ENCODE measurements at places on chromosomes 3 and 15.

GRCh38 chr3:151567477-151567876, 106.6 kb upstream of the IGSF10 start:
- H3K27me3 ChIP-seq = no peaks in the 10 kb centered on the region
- H3K4me3 ChIP-seq = no peak overlapping the region
- no peaks in the 10 kb centered on the region for H3K36me3 ChIP-seq
- no peak for DNase-seq

- no peak overlapping the region for H3K4me3 ChIP-seq
- H3K27me3 ChIP-seq = no peaks in the 10 kb centered on the region
- H3K4me1 ChIP-seq = peaks cover 2% of the 10 kb centered on the region
- no peak for DNase-seq
These were observed 6.3 kb upstream of the LCTL start for GRCh38 chr15:66572146-66572545.

GRCh38 chr3:48429317-48429959, 448 bp downstream of the PLXNB1 start:
- peak overlapping the region; percentile 68 for H3K27ac ChIP-seq
- H3K36me3 ChIP-seq = peaks cover 29% of the 10 kb centered on the region
- peak overlapping the region; percentile 57 for H3K4me3 ChIP-seq
- peak; percentile 65 for DNase-seq

- no peaks in the 10 kb centered on the region for H3K27me3 ChIP-seq
- DNase-seq = no peak
- H3K4me1 ChIP-seq = no peaks in the 10 kb centered on the region
- no peak overlapping the region for H3K27ac ChIP-seq
- no peak overlapping the region for H3K4me3 ChIP-seq
These were observed 215.9 kb downstream of the THSD4 start for GRCh38 chr15:71331173-71331572.

DNA sequence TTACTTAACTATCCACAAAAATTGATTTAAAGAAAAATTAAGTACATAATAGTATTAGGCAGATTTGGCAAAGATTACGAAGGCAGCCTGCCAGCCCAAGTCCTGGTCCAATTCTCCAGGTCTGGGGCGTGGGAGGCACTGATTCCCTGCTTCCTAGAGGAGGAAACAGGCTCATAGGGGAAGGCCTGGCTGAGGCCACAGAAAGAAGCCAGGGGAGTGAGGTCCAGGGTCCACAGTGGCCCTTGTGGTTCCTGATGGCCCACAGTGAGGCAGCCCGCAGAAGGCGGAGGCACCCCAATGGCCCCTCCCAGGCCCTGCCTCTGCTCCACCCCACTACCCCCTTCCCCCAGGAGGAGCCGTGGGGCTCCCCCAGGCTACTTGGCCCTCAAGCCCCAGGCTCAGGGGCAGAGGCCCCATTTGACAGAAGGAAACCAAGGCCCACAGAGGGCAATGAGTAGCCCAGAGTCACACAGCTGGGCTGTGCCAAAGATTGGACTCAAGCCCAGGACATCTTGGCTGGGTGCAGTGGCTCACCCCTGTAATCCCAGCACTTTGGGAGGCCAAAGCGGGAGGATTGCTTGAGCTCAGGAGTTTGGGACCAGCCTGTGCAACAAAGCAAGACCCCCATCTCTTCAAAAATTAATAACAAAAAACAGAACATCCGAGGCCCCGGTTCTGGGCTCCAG, 21.0 kb downstream of the H1-8 start:
- H3K36me3 ChIP-seq = peaks cover 21% of the 10 kb centered on the region
- no peak for DNase-seq
- H3K27me3 ChIP-seq = no peaks in the 10 kb centered on the region
- H3K4me1 ChIP-seq = no peaks in the 10 kb centered on the region
- no peak overlapping the region for H3K27ac ChIP-seq
- H3K4me3 ChIP-seq = no peak overlapping the region

GRCh38 chr3:133383175-133383574, 16.7 kb upstream of the BFSP2 start:
- no peak for DNase-seq
- no peaks in the 10 kb centered on the region for H3K4me1 ChIP-seq
- no peak overlapping the region for H3K27ac ChIP-seq
- no peaks in the 10 kb centered on the region for H3K27me3 ChIP-seq

GRCh38 chr15:20409247-20409646, 132.4 kb downstream of the GOLGA6L6 start:
- no peak overlapping the region for H3K4me3 ChIP-seq
- no peak for DNase-seq
- H3K27ac ChIP-seq = no peak overlapping the region

DNA sequence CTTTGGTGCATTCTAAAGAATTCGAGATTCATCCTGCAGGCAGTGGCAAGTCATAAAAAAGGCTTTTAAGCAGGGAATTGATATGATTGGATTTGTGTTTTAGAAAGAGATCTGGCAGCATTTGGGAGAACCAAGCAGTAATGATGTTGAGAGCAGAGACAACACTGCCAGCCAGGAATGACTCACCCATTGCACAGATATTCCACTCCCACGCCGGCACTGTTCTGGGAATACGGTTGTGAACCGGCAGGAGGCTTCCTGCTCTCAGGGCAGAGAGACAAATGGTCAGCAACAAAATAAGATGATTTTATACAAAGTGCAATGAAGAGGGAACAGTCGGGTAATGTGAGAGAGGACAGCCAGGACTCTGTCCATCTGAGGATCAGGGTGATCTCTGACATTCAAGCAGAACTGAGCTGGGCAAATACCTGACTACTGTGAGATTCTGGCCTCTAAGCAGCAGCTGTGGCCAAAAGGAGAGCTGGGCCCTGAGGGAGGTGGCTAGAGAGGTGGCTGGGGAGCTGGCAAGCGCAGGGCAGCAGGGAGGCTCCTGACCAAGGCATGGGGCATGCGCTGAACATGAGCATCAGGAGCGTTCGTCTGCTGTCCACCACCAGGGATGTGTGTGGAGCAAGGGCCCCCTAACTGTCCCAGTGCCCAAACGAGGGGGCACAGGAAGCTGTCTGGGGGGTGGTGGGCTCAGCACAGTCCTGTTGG, 56.1 kb upstream of the PLXNA1 start:
- H3K36me3 ChIP-seq = no peaks in the 10 kb centered on the region
- peak overlapping the region; percentile 2 for H3K27ac ChIP-seq
- peaks cover 16% of the 10 kb centered on the region for H3K4me1 ChIP-seq
- DNase-seq = peak; percentile 40

DNA sequence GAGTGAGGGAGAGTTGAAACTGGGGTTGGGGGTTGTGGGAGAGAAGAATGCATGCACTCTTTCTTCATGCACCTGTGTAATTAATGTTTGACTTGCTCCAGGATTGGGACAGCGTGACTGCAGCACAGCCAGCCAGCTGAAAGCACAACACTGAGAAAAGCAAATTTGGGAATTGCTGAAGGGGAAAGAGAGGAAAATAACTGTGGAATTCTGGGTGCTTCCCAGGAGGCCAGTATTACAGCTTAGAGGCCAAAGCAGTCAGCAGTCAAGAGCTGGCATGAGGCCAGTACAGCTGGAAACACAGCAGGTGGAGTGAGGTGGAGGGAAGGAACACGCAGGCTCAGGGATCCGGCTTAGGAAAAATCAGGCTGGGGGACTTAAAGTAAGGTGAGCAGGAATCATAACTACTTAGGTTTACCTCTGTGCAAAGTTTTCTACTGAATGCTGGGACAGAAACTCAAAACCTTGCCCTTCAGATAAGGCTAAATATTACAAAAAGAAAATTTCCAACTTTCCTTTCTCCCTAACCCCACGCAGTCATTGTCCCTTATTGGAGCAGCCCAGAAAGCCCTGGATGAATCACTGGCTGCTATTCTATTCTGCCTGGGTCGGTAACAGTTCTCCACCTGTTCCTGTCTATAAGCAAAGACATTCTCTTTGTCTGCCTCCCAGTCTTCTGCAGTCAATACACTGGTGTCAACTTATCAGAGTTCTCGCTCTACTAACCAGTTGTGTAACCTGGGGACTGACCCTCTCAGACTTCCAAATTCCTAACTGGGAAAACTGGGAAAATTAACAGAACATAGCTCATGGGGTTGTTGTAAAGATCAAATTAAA, 167.2 kb downstream of the MAGI1 start:
- no peak for DNase-seq
- H3K4me3 ChIP-seq = no peak overlapping the region
- H3K4me1 ChIP-seq = no peaks in the 10 kb centered on the region
- H3K27me3 ChIP-seq = no peaks in the 10 kb centered on the region
- H3K36me3 ChIP-seq = no peaks in the 10 kb centered on the region

GRCh38 chr15:40495516-40495915, 24.7 kb downstream of the CHST14 start:
- H3K4me1 ChIP-seq = peaks cover 4% of the 10 kb centered on the region
- no peak overlapping the region for H3K4me3 ChIP-seq
- H3K27ac ChIP-seq = no peak overlapping the region
- H3K27me3 ChIP-seq = no peaks in the 10 kb centered on the region

DNA sequence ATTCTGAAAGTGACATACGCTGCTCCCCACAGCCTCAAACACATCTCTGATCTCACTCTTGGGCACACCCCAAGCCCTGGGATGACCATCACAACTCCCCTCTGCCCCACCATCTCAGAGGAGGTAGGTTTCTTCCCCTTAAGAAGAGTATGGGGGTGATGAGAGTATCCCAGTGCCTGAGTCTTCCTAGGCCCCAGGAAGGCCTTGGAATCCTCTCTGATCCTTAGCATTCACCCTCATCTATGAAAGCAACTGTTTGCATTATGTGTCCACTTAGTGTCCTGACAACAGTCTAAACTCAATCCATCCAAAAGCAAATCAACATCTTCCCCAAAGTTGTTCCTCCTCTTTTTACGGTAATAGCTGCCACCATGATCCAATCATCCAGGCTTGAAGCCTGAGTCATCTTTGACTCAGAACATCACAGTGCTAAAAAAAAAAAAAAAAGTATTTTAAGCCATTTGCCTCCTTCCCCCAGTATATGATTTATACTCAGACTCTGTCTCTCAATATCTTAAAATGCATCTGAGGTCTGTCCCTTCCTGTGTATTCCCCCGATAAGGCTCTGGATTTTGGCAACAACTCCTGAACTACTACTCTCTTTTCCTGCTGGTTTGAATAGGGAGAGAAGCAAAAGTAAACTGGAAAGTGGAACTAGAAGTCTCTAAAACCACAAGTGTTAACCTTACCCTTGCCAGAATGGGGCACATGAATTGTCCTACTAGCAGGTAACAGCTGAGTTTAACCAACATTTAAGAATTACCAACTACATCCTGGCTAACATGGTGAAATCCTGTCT, 22.5 kb downstream of the POPDC2 start:
- peaks cover 8% of the 10 kb centered on the region for H3K4me1 ChIP-seq
- no peak overlapping the region for H3K4me3 ChIP-seq
- H3K27me3 ChIP-seq = no peaks in the 10 kb centered on the region
- no peaks in the 10 kb centered on the region for H3K36me3 ChIP-seq

DNA sequence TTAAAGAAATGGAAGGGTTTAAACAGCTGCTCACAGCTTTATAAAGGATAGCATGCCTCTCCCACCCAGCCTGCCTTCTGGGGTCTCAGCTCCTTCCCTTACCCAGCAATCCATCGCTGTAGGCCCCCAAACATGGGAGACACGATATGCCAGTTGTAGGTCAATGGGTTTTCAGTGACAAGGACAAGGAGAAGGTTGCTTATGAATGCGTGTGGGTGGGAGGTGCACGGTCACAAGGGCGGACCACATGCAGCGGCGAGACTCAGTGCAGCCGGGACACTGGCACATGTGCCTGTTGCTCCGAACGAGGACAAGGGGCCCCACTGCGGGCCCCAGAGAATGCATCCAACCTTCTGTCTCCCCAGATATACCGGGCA, 67.0 kb downstream of the MGLL start:
- H3K4me3 ChIP-seq = no peak overlapping the region
- no peaks in the 10 kb centered on the region for H3K36me3 ChIP-seq
- H3K4me1 ChIP-seq = no peaks in the 10 kb centered on the region
- DNase-seq = no peak
- no peak overlapping the region for H3K27ac ChIP-seq

DNA sequence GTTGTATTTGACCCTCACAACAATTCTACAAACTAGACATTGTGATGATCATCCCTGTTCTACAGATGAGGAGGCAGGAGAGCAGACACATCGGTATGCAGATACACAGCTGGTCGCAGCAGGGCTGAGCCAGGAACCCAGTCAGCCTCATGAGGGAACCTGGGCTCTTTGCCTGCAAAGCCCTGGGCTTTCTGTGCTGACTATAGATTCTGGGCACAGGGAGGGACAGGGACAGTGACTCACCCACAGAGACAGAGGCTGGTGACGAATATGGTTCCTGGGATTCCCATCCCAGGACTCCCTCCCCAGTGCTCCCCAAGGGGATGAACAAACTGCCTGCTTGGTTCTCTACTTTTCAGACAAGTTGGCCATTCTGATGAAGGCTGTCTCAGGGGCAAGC, 3.8 kb upstream of the CAMP start:
- H3K27me3 ChIP-seq = no peaks in the 10 kb centered on the region
- no peak for DNase-seq
- H3K27ac ChIP-seq = no peak overlapping the region
- H3K4me3 ChIP-seq = no peak overlapping the region

DNA sequence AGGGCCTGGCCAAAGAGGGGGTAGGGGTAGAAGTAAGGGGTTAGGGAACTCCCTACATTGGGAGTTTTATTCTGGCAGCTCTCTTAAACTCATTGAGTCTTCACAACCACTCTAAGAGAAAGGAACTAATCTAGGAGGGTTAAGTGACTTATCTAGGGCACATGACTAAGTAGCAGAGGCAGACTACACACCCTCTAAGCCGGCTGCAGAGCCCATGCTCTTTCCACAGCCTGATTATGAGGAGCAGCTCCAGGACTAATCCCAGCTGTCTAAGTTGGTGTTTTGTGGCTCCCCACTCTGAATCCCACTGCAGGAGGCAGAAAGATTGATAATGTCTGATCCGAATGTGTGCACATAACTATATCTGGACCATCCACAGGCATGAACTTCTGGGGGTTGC, 374.6 kb downstream of the EPHB1 start:
- no peak overlapping the region for H3K27ac ChIP-seq
- no peaks in the 10 kb centered on the region for H3K27me3 ChIP-seq
- no peaks in the 10 kb centered on the region for H3K4me1 ChIP-seq
- H3K4me3 ChIP-seq = no peak overlapping the region
- no peaks in the 10 kb centered on the region for H3K36me3 ChIP-seq

DNA sequence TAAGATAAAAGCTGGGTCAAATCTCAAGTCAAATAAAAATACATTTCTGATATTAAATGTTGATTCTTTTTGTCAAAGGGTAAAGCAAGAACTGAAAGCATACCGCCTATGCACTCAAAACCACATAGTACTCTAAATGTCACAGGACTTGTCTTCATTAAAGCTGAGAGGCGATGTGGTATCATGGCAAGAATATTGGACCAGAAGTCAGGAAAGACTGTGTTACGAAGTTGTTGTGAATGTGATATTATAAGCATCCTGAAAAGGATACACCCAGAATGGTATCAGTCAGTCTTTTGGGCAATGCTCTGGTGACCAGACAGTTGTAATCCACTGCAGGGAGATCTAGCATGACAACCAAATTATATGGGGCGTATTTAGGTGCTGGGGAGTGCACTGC, 33.8 kb downstream of the TIGIT start:
- H3K36me3 ChIP-seq = no peaks in the 10 kb centered on the region
- no peak overlapping the region for H3K4me3 ChIP-seq
- no peaks in the 10 kb centered on the region for H3K27me3 ChIP-seq
- DNase-seq = no peak

- H3K27me3 ChIP-seq = peaks cover 6% of the 10 kb centered on the region
- H3K4me1 ChIP-seq = peaks cover 15% of the 10 kb centered on the region
- peak overlapping the region; percentile 77 for H3K27ac ChIP-seq
- DNase-seq = peak; percentile 57
- H3K4me3 ChIP-seq = peak overlapping the region; percentile 59
- H3K36me3 ChIP-seq = no peaks in the 10 kb centered on the region
These were observed 513 bp downstream of the VGLL4 start for GRCh38 chr3:11643201-11643603.

Measured in K562 (cell line).